A549 treated with CORT108297 at 1 μM for 4 hours (cell line): ENCODE measurements at places on chromosomes 3 and 15. TPM values are rescaled to one million over a fixed set of nuclear protein-coding genes. Genes with fewer than 3 reads are reported as not detected.

The IGDCC3 gene
- total RNA-seq: 0.05 to 0.16 TPM (median 0.10 TPM) in 4 of 5 replicates, not detected in the other

The FBXO40 gene
- not detected in 5 replicates for total RNA-seq

The MCCC1 gene
- 7.5 to 9.3 TPM (median 7.8 TPM) in 5 replicates for total RNA-seq

The NXPE3 gene
- total RNA-seq: 21.7 to 26.6 TPM (median 25.4 TPM) in 5 replicates

The TRH gene
- total RNA-seq: not detected in 5 replicates

The RHCG gene
- total RNA-seq: 37.1 to 45.3 TPM (median 39.8 TPM) in 5 replicates

The CCR8 gene
- total RNA-seq: not detected in 5 replicates

The CCDC39 gene
- not detected in 5 replicates for total RNA-seq

The KAT2B gene
- 5.0 to 7.2 TPM (median 6.0 TPM) in 5 replicates for total RNA-seq

The FANCD2OS gene
- total RNA-seq: not detected in 5 replicates

The ZKSCAN7 gene
- total RNA-seq: not detected in 5 replicates

The NTRK3 gene
- 17.6 to 23.0 TPM (median 21.1 TPM) in 5 replicates for total RNA-seq

The TM4SF18 gene
- total RNA-seq: 37.6 to 44.7 TPM (median 41.3 TPM) in 5 replicates

The ECE2 gene
- total RNA-seq: not detected in 5 replicates

The IP6K2 gene
- total RNA-seq: 48.8 to 49.9 TPM (median 49.3 TPM) in 5 replicates

The LRRC49 gene
- 4.4 to 7.2 TPM (median 4.9 TPM) in 5 replicates for total RNA-seq

The SERPINI1 gene
- total RNA-seq: 2.1 to 3.3 TPM (median 2.5 TPM) in 5 replicates

The SEMA3G gene
- total RNA-seq: 0.09 to 0.32 TPM (median 0.17 TPM) in 5 replicates
